ENCODE measurements at places on chromosomes 12 and 14. TPM values are rescaled to one million over a fixed set of nuclear protein-coding genes. Genes with fewer than 3 reads are reported as not detected.
A peak's percentile ranks its signal among the peaks of the same experiment; 100 is the strongest.

EFS gene
- not detected for total RNA-seq

SLC39A9 gene
- total RNA-seq, result 71.3 TPM

KRAS gene
- 17.6 TPM for total RNA-seq

KCNH3 gene
- total RNA-seq, result not detected

DNA sequence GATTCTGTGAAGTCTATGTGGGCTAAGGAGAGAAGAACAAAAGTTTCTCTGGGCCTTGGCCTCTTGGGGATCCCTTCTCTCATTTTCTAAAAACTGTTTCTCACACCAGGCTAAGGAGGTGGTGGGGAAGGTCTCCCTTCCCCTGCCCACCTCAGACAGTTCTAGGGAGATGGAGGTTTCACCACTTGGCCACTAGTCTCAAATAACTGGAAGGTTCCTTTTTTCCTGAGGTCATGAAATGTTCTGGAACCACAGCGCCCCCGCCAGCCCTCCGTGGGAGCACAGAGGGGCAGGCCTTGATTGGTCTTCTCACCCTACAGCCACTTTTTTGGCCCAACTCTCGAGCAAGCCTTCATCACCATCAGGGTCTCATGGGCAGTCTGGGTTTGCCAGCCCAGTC lies 12.6 kb downstream of the C12orf43 start:
- DNase-seq, result no peak

DNA sequence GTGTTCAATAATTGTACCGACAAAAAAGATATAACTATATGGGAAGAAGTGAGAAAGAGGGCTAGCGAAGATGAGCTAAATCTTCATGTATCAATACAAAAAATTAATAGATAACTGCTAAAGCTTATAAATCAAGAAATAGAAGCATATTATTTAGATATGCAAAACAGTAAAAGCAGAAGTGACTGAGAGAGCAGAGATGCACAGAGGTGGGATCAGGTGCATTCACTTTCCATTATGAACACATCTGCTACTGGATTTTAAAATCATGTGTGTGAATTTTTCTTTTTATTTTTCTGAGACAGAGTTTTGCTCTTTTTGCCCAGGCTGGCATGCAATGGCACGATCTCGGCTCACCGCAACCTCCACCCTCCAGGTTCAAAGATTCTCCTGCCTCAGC lies 33.4 kb downstream of the GUCY2C start:
- no peak for DNase-seq

GRCh38 chr12:64578566-64578965 lies 31.7 kb upstream of the RASSF3 start:
- DNase-seq, result no peak

GRCh38 chr14:96592591-96593386 lies 90.6 kb downstream of the PAPOLA start:
- DNase-seq, result no peak

- DNase-seq, result no peak
Observed at GRCh38 chr12:110337912-110338710, 57.1 kb downstream of the ATP2A2 start.

- peak; percentile 94 for DNase-seq
Observed at GRCh38 chr14:68682166-68683103, 110.4 kb downstream of the ZFP36L1 start.

- DNase-seq, result no peak
Observed at GRCh38 chr14:67497716-67498115, 9.2 kb upstream of the TMEM229B start.

- no peak for DNase-seq
Observed at GRCh38 chr14:88955455-88955854, 131.0 kb downstream of the TTC8 start.

- no peak for DNase-seq
Observed at GRCh38 chr14:77037938-77038568, 9.5 kb upstream of the IRF2BPL start.

DNA sequence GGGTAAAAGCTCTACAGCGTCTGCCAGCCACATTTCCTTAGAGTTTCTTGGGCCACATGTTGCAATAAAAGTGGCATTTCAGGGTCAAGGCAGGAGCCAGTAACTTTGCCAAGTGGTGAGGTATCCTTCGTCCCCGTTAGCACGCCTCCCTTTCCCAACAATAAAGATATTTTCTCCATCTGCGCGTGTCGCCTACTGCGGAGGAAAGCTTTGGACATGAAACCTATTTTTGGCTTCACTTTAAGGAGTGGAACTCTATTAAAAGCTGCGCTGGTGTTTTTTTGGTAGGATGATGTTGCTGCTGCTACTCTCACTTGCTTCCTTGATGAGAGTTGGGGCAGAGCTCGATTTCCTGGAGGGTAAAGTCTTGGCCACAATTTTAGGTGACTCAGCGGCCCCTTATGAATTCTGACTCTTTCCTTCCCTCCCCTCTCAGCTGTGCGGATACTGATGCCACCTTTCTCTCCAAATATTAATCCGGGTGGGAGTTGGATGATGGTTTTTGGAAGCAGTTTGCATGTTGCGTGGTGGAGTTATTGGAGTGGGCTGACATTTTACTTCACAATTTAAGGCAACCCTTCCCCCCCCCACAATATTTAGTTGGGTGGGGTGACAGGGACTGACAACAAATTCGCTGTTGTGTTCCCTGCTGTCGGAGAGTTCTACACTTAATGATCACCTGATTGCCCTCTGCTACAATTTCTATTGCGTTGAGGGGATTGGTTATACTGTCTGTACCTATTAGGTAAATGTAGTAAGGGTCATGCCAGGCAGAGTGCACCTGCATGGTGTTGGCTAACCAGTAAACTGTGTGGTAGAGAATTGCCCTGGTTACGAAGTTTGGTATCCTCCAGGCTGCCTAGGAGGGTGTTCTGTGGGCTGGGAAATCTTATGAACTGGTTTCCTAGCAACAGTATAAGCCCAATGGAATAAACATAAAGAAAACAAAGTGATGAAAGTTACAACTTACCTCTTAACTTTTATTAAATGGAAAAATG lies 1.1 kb downstream of the CCDC91 start:
- DNase-seq, result peak; percentile 62

- no peak for DNase-seq
Observed at GRCh38 chr12:93378998-93379325, 1.2 kb downstream of the NUDT4 start.

DNA sequence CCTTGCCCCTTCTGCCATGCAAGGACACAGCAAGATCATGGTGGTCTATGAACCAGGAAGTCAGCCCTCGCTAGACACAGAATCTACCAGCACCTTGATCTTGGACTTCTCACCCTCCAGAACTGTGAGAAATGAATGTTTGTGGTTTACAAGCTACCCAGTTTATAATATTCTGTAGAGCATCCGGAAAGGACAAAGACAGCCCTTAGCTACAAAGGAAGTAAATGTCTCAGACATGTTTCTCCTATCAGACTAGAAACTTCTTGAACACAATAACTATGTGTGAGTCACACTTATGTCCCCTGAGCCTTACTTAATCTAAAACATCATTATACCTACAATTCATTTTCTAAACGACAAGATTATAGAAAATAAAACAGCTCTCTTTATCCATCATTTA lies 176.7 kb downstream of the KLHL28 start:
- no peak for DNase-seq

- DNase-seq, result no peak
Observed at GRCh38 chr12:112543751-112544150, 125.0 kb downstream of the PTPN11 start.

- DNase-seq, result no peak
Observed at GRCh38 chr12:19166387-19166786, 36.9 kb downstream of the PLEKHA5 start.

DNA sequence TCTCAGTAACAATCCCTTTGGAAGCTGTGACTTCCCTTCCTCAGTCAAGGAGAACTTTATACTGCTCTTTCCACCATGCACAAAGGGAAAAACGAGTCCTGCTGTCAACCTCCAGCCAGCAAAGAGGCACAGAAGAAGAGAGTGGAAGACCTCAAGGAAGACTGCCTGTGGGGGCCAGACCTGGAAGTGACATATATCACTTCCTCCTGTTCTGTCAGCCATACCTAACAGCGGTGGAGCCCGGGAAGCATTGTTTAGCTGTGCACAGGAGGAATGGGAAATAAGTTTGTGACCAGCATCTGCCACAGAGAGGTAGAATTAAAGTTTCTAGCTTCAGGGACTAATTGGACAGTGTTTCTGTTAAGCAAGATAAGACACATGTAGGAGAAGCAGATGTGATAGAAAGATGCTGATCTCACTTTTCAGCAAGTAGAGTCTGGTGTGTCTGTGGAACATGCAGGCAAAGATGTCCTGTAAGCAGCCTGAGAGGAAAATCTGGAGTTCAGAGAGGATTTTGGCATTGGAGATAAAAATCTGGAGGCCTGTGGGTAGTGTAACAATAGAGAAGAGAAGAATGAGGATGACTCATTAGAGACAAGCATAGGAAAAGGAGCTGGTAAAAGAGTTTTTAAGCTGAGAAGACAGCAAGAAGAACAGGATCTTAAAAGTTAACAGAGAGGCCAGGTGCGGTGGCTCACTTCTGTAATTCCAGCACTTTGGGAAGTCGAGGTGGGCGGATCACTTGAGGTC lies 141.6 kb upstream of the CPSF6 start:
- peak; percentile 48 for DNase-seq

- DNase-seq, result peak; percentile 9
Observed at GRCh38 chr12:40829738-40830144, 137.5 kb downstream of the CNTN1 start.

- DNase-seq, result no peak
Observed at GRCh38 chr12:93563807-93564538, 8.5 kb upstream of the SOCS2 start.

GRCh38 chr14:87468531-87468930 lies 524.5 kb downstream of the GALC start:
- no peak for DNase-seq

DNA sequence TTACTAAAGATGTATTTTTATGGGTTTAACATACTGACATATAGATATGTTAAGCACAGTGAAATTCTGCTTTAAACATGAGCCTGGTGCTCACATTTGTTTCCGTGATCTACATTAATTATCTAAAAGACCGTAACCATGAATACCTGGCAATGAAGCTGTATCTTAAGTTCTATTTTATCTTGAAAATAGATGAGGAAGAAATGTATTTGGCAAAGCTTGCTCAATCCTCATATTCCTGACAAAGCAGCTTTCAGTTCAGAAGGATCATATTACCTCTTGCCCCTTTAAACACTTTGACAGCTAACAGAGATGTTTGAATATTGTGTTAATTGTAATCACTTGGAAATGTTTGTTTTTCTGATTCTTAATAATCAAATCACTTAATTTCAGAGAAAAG lies 9.8 kb downstream of the EPYC start:
- no peak for DNase-seq

- DNase-seq, result no peak
Observed at GRCh38 chr12:57216921-57217879, 606 bp downstream of the NXPH4 start.

DNA sequence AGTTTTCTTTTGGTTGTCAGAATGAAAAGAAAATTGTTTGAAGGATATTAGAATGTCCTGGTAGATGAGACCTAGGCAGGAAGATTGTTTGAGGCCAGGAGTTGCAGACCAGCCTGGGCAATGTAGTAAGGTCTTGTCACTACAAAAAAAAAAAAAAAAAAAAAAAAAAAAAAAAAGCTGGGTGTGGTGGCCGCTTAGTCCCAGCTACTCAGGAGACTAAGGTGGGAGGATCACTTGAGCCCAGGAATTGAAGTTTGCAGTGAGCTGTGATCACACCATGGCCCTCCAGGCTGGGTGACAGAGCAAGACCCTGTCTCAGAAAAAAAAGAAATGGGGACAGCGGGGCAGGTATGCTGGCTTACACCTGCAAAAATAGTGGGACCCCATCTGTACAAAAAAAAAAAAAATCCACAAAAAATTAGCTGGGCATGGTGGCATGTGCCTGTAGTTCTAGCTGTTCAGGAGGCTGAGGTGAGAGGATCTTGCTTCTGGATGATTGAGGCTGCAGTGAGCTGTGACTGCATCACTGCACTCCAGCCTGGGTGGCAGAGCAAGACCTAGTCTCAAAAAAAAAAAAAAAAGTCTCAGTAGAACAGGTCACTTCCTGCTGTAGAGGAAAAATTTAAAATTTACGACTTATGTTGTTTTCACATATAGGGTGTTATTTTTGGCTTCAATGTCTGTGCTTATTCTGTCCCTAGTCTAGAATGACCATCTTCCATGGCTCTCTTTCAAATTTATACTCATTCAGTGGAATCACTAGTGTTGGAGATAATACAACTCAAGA lies 70.7 kb downstream of the PPHLN1 start:
- DNase-seq, result no peak

GRCh38 chr14:61492474-61492873 lies 171.1 kb downstream of the PRKCH start:
- DNase-seq, result no peak

DNA sequence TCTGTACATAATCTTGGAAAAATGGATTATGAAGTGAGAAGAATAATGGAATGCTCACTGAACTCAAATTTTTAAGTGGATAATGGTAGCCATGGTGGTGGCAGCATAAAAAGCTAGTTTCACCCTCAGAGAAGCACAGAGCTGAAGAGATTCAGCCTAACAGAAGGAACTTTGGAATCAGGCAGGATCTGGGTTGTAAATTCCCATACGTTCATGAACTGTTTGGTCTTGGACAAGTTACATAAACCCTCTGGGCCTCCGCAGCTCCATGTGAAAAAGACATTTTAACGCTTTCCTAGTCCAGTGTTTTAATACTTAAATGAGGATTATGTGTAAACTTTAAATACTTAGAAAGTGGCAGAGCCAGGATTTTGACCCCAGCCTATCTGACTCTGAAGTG lies 26.6 kb downstream of the JKAMP start:
- no peak for DNase-seq

GRCh38 chr12:123034865-123035264 lies 54.4 kb downstream of the ARL6IP4 start:
- DNase-seq, result peak; percentile 10

- no peak for DNase-seq
Observed at GRCh38 chr14:55240526-55241178, 30.6 kb upstream of the FBXO34 start.

GRCh38 chr14:84375235-84375634 lies 1154.7 kb upstream of the FLRT2 start:
- DNase-seq, result no peak

DNA sequence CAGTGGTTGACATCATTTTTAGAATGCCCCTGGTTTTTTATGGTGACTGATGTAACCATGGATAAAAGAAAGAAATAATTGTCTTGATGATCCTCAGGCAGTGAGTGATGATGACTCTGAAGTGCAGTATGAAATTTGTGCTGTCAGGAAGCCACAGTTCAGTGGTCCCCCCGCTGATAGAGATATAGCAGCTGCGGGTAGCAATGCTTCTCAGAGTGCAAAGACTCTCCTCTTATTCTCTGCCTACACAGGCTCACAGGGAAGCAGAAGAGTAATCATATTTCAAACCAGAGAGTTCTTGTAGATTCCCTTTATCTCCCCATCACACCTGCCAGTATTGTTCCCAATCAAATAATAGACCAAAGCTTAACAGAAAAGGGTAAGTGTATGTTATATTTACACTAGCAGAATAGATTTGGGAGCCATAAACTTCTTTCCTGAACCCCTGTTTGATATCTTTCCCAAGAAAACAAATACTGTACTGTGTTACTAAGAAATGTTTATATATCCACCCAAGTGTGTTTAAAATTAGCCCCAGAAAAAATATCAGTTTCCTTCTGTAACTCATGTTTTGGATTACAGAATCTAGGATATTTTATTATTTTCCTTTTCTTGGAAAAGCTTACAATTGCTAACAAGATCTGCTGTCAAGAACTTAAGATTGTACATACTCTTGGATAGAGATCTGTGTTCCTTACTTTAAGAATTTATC lies 1817.4 kb upstream of the FLRT2 start:
- no peak for DNase-seq

GRCh38 chr12:96514328-96514727 lies 25.0 kb downstream of the CFAP54 start:
- no peak for DNase-seq
